ENCODE measurements at places on chromosomes 13 and 19. TPM values are rescaled to one million over a fixed set of nuclear protein-coding genes. Genes with fewer than 3 reads are reported as not detected.

DNA sequence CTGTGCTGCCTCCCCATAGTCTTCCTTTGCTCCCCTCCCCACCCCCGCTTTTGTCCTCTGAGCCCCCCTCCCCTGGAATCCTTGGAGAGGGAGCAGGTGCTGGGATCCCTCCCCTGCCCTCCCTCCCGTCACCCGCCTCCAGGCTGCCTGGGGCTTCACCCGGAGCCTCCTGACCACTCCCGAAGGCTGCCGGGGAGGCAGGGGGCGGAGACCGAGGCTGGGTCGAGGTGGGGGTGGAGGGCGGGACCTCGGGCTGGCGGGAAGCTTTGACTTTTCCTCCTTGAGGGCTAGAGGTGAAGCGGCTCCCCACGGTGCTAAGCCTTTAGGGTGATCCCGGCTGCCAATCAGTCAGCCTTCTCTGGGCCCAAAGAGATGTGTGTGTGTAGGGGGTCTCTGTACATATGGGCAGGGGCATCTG, 1.5 kb downstream of the KMT5C start:
- peak overlapping the region; percentile 85 for H3K27ac ChIP-seq
- peak overlapping the region; percentile 66 for H3K4me3 ChIP-seq
- H3K36me3 ChIP-seq: no peaks in the 10 kb centered on the region
- no peaks in the 10 kb centered on the region for H3K27me3 ChIP-seq
- no peaks in the 10 kb centered on the region for H3K4me1 ChIP-seq
- peak; percentile 91 for DNase-seq

DNA sequence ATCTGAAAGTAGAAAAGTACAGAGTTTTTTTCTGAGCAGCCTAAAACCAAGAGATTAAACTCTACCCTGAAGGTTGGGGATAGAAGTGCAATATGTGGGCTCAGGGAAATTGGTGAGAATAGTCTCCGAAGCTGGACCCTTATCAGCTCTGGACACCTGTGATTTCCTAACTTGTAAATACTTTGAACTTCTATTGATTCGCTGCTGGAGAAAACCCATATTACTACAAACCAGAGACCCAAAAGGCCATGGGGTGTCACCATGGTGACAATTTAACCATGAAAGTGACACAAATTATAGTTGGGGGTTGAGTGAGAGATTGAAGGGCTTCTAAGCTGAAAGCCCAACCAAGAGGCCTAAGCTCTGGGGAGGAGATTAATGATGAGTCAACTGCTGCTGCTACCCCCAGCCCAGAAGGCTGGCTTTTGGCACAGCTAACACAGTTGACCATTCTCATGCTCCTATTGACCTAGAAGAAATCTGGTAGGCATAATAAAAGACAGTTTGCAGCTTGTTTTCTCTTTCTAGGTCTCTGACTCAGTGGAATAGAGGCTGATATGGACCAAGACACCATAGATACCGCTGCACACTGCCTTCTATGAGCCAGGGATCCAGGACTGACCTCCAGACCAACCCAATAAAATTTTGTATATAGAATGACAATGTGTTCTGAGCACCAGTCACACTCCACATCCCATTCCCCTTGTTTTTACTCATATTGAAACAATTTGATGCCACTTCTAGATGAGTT, 131.9 kb upstream of the FNDC3A start:
- no peaks in the 10 kb centered on the region for H3K36me3 ChIP-seq
- DNase-seq: no peak
- peaks cover 13% of the 10 kb centered on the region for H3K27me3 ChIP-seq
- no peak overlapping the region for H3K4me3 ChIP-seq

Gene ZIC5
- 0.04 TPM for total RNA-seq

DNA sequence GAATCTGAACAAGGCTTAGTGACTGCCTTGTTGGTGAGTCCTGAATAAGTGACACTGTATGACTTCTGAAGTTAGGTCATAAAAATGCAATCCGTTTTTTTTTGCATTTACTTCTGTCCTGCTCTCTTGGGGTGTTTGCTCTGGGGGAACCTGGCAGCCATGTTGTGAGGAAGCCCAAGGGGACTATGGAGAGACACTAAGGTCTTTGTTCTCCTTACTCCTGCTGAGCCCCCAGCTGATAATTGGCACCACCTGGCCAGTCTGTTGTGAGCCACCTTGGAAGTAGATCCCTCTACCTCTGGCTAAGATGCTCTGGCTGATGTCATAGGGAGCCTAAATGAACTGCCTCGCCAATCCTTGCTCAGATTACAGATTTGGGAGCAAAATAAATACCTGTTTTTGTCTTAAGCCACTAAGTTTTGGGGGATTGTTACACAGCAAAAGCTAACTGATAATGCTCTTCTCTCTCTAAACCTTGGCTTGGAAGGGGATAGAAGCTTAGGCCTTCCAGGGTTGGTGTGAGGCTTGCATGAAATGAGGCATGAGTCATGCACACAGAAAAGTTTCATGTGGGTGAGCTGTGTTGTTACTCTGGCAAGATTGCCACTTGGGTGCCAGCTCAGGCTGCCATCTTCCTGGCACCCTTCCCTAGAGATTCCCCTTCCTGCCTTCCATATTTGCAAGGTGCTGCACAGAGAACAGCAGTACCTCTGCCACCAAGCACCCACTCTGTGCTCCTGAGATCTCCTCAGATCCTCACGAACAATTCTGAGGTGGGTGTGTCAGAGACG, 10.1 kb downstream of the TUBB4A start:
- H3K4me3 ChIP-seq: no peak overlapping the region
- no peaks in the 10 kb centered on the region for H3K36me3 ChIP-seq
- no peak overlapping the region for H3K27ac ChIP-seq
- no peaks in the 10 kb centered on the region for H3K27me3 ChIP-seq
- DNase-seq: no peak

GRCh38 chr13:39877134-39877533, 221.7 kb downstream of the COG6 start:
- DNase-seq: no peak
- no peak overlapping the region for H3K4me3 ChIP-seq
- no peaks in the 10 kb centered on the region for H3K4me1 ChIP-seq
- H3K36me3 ChIP-seq: no peaks in the 10 kb centered on the region

Gene KLF1
- 0.37 TPM for total RNA-seq

Gene C19orf18
- total RNA-seq: not detected

GRCh38 chr19:47022541-47023447, 3.2 kb downstream of the NPAS1 start:
- peaks cover 67% of the 10 kb centered on the region for H3K27me3 ChIP-seq
- H3K4me3 ChIP-seq: no peak overlapping the region
- H3K27ac ChIP-seq: no peak overlapping the region

Gene ZNF444
- 38.3 TPM for total RNA-seq

DNA sequence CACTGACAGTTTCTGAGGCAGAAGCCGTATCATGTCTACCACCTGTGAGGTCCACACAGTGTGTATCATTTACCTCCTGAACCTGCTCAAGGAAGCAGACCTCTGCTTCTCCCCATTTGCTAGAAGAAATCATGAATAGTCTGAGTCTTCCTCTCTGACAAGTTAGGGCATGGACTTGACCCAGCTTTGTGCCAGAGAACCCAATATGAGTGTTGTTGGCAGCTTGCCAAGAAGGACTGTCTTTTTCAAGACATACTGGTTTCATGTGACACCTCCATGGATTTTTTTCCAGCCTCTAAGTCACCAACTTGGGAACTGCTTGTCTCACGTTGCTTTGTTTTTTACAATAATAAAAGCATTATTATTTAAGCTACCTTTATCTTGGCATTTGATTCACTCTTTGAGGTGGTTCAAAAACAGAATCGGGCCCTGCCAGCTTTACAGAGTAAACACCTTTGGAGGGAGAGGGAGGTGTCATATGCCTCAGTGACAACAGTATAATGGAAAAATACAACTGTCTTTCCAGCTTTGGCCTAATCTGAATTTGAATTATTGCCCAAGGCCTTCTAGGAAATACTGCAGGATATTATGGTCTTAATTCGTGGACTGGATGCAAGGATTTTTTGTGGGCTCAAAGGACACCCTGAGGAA, 9.6 kb downstream of the ZNF211 start:
- H3K4me1 ChIP-seq: no peaks in the 10 kb centered on the region
- no peak overlapping the region for H3K27ac ChIP-seq
- DNase-seq: no peak
- H3K27me3 ChIP-seq: no peaks in the 10 kb centered on the region
- H3K36me3 ChIP-seq: peaks cover 13% of the 10 kb centered on the region

DNA sequence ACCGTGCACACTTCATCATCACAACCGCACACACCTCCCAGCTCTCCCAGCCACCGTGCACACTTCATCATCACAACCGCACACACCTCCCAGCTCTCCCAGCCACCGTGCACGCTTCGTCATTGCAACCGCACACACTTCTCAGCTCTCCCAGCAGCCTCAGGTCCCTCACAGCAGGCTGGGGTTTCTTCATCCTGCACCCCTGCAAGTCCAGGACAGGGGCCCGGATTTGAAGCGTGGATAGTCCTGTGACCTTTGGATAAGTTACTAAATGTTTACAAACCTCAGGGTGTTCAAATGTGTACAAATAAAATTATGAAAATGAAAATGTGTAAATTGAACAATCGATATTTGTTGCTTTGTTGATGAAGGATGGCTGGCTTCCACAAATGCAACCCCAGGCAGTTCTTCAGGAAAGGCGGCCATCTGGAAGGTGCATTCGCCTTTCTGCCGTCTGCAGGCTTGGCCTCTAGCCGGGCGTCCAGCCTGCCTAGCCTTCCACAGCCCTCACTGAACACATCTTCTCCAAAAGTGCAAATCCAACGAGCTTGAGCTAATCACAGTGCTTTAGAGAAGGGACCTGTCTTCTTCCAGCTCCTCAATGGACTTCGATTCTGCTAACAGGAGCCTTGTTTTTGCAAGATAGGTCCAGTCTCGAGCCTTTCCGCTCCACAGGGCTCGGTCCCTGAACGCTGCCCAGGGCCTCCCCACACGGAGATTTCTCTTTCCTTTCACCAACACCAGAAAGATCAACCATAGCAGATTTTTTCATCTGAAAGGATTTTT, 74.2 kb downstream of the SPACA7 start:
- H3K4me1 ChIP-seq: no peaks in the 10 kb centered on the region
- no peak overlapping the region for H3K27ac ChIP-seq
- no peak overlapping the region for H3K4me3 ChIP-seq

- DNase-seq: no peak
- H3K36me3 ChIP-seq: no peaks in the 10 kb centered on the region
- no peak overlapping the region for H3K4me3 ChIP-seq
- peaks cover 6% of the 10 kb centered on the region for H3K4me1 ChIP-seq
- H3K27ac ChIP-seq: no peak overlapping the region
Measured at GRCh38 chr19:32457571-32458158, 52.1 kb downstream of the DPY19L3 start.
